CD4-positive, alpha-beta T cell treated with Interleukin-4 for 1 hour (primary cell): ENCODE measurements at places on chromosomes 1 and 21.
A peak's percentile ranks its signal among the peaks of the same experiment; 100 is the strongest.

GRCh38 chr1:55720261-55720660 is 505.1 kb upstream of the USP24 start:
- DNase-seq, result no peak

DNA sequence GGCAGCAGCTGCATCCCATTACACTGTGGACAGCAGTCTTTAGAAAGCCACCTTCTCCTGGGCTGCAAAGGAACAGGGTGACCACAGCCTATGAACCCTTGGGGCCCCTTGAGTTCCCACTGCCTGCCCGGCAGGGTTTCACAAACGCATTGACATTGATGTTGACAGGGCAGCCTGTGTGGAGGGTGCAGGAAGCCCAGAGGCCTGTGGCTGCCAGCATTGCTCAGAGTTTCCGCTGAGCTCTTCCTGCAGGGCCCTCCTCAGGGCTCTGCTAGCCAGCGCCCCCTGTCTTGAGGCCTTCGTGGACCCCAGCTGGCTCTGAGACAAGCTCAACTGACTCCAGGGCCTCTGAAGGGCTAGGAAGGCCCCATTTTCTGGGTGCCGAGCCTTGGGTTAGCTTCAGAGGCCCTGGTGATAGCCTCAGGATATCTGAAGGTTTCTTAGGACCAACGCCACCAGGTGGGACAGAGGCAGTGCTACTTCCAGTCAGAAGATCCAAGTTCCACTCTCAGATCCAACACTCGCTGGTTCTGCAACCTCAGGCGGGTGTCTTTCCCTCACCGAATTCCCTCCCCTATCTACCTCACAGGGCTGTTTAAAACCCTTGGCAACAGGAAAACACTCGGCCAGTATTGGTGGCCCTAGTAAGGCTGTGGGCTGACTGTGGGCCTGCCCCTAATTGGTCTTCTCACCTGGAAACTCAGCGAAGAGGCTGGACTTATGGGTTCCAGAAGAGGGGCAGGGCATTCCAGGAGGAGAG is 27.2 kb upstream of the EPS8L3 start:
- DNase-seq, result peak; percentile 81

- no peak for DNase-seq
Measured at GRCh38 chr1:28421744-28422143, 52.2 kb downstream of the PHACTR4 start.

DNA sequence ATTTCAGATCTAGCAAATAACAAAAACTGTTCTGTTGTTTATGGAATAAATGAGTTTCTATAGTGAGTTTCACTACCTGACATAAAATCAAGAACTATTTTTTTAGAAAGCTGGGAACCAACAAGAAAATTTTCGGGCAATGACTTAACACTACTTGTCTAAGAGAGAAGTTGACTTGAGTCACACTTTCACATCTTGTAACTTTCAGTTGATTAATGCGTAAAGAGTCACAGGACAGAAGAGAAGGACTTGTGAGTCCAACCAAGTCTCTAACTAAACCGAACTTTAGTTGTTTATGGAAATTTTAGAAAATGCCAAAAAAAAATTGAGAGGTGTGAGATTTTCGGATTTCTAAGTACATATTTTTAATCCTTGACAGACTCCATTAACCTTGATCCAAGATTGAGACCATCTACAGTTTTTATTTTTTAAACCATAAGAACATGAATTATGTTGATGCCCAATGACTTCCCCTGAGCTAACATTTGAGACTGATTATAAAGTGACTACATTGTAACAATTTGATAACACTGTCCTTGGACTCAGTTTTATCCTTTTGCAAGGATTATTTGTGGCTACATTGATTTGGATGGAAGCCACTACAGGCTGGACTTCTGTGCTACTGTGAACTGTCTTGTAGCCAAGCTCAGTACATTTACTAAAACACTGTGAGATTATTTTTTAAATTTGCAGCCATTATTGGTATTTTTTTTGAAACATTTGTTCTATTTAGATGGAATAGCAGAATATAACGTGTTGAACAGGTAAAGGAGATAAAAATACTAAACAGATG is 284.0 kb downstream of the PTPRC start:
- DNase-seq, result no peak

- DNase-seq, result no peak
Measured at GRCh38 chr1:31926853-31927660, 11.1 kb downstream of the PTP4A2 start.

DNA sequence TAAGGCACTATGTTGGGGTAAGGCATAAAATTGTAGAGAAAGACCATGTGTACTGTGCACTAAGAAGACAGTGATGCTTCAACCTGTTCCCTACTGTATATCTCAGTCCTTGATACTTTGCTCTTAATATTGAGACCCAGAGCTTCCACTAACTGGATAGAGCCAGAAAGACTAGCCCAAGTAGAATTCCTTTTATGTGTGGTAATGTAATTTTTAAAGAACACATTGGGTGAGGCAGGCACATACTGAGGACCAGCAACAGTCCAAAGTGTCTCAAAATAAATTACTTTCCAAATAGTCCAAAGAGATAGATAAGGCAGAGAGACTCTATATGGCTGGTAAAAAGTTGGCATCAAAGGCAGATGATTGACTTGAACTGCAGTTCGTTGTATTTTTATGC is 31.4 kb upstream of the MROH9 start:
- no peak for DNase-seq

- no peak for DNase-seq
Measured at GRCh38 chr1:64848136-64848535, 103.3 kb downstream of the RAVER2 start.

DNA sequence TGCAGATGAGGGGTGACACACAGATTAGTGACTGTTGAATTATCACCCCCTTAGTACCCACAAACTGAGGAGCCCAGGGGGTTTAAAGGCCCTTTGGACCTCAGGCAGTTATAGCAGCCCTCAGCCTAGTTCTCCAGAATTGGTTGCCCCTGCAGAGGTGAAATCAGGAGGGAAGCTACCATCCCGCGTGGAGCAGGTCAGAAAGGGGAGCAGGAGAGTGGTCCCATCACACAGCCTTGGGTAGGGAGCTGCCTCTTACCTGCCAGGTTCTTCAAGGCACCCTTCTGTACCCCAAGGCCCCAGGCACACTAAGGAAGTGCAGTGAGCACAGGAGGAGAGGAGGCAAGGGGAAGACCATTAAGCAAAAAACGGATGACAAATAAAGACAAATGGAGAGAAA is 121.2 kb upstream of the TNR start:
- no peak for DNase-seq

GRCh38 chr1:39270368-39270767 is 65.9 kb downstream of the MACF1 start:
- no peak for DNase-seq

DNA sequence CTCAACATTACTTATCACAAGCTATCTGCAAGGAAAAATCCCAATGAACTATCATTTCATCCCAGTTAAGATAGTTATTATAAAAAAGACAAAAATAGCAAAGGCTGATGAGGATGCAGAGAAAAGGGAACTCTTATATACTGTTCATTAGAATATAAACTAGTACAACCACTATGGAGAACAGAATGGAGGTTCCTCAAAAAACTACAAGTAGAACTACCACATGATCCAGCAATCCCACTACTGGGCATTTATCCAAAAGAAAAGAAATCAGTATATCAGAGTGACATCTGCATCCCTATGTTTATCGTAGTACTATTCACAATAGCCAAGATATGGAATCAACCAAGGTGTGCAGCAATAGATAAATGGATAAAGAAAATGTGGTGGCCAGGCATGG is 4.9 kb upstream of the C1orf185 start:
- no peak for DNase-seq

DNA sequence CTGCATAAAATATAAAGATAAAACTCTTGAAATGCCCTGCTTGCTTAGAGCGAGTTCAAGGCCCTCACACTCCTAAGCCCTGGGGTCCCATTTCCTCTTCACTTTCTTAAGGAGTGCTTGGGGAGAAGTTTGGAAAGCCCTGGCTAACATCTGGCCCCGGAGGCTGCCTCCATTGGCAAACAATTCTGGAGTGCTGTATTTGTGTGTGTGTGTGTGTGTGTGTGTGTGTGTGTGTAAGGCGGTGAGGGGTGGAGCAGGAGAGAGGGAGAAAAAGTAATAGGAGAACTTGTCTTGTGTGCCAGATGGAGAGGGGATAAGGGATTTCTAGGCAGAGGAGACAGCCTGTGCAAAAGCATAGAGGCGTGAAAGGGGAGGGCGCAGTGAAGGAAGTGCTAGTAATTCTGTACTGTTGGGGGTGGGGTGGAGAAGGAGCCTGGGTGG is 578 bp upstream of the TRIM62 start:
- no peak for DNase-seq

DNA sequence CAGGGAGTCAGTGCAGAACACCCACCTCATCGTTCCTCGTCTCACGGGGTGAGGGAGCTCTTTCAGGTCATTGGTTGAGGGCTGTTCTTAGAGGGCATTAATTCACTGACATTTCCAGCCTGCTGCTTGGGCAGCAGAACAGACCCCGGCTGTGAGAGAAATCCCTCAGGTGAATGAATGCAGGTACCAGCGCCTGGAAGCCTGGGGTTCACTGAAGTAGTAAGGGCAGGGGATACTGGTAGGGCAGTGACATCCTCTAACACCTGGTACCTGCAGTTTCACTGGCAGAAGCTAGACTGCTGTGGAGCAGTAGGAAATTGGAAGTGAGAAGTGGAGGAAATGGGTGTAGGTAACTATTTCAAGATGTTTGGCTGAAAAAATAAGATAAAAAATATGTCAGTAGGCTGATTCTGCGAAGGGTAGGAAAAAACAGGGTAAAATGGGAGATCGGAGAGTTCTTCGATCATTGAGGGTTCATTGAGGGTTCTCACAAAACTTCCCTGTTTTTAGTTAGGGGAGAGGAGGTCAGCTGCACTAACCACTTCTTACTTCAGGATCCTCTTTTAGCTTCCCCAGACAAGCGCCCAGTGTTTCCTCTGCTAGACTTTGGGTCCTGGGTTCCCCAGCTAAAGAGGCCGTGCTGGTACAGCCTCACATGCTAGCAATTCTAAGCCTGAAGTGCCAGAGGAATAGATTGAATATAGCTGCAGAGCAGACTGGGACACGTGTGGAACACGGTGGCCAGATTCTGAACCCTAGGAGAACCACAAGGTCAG is 55.2 kb downstream of the RNF220 start:
- no peak for DNase-seq

- no peak for DNase-seq
Measured at GRCh38 chr21:41884501-41885030, 5.4 kb upstream of the PRDM15 start.

- DNase-seq, result no peak
Measured at GRCh38 chr1:98458511-98459485, 202.7 kb upstream of the SNX7 start.

DNA sequence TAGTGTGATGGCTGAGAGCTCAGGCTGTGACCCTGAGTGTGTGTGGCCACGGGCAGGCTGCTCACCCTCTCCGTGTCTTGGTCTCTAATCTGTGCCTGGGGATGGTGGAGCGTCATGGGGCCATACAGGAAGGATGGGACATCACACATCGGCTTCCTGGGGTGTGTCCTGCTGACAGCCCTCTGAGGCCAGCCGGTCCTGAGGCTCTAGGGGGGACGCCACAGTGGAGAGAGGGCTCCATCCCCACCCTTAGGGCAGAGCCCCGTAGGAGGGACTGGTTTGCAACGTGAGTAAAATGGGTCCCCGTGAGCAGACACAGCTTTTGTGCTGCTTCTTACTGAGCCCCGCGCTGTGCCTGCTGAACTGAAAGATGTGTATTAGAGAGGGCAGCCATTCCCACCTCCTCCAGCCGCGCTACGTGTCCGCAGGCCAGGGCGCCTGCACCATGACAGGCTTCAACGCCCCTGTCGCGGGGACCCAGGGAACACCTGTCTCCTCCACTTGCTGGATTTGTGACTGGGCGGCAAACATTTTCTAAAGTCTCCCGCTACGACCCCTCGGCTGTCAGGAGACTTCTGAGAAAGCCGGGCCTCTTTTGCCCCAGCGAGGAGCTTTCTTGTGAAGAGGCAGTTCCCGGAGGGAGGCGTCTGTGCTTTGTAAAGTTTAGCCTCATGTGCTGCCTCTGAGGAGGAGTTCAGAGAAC is 8.1 kb downstream of the COL18A1 start:
- DNase-seq, result no peak

- no peak for DNase-seq
Measured at GRCh38 chr1:210794445-210794844, 339.5 kb downstream of the KCNH1 start.

GRCh38 chr1:14003552-14003951 is 303.6 kb downstream of the PRDM2 start:
- no peak for DNase-seq

- DNase-seq, result no peak
Measured at GRCh38 chr1:199096591-199096990, 457.8 kb downstream of the PTPRC start.

DNA sequence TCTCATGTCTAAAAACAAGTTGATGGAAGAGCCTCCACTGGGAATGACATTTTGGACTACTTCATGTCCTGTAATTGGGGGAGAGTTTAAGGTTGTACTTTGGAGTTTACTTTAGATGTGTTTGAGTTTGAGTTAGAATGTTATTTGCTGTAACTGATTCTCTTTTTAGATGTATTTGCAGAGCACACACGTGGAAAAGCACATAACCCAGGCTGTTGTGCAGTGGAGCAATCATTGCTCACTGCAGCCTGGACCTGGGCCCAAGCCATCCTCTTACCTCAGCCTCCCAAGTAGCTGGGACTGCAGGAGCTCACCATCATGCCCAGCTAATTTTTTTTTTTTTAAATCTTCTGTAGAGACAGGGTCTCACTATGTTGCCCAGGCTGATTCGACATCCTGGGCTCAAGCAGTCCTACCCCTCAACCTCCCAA is 36.7 kb upstream of the SH3D21 start:
- DNase-seq, result no peak

DNA sequence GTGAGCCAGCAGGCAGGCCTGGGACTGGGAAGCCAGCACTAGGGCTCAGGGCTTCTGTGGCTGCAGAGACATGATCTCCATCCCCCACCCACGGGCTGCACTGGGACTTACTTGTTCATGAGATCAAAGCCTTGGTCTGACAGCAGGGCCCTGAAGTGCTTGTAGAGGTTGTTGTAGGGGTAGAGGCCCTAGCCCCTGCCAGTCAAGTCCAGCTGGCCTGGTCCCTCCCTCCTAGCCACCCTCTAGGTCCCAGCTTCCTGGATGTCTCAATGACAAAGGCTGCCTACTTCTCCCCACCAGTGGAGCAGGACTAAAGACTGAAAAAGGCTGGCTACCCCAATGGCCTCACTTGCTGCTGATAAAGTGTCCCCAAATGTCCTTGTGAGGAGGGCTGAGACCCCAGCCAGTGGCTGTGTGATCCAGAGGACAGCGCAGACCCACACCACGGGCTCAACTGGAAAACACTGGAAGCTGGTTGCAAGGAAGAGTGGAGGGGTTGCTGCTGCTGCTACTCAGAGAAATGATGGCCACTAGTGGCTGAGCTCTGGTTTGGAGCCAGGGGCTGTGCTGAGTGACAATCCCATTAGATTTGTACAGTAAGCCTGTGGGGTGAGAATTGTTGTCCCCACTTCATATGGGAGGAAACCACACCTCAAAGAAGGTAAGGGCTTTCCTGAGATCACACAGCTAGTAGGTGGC is 1.4 kb downstream of the HTR1D start:
- DNase-seq, result no peak
